ENCODE measurements at places on chromosomes 2 and 18.

DNA sequence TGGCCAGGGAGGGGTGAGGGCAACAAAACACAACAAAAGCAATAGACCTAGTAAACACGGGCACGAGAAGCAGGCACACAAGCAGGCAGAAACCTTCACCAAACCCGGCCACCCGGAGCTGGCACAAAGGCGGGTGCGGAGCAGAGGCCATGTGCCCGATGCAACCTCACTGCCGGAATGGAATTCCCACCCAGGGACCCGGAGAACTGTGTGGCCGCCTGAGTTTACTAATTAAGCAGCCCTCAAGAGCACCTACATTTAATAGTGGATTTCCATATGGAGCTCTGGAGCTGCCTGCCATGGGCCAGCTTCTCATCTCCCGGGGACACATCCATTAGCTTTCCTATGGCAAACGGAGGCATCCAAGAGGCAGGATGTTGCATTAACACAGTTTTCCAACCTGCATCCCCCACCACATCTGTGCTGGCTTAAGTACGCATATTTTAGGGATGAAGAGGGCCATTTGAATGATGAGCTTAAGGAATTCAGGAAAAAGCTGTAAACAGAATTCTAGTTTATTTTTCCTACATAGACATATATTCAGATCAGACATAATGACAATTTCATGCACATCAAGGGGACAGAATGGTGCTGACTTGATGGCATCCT, 104.5 kb upstream of the SMIM21 start:
- no peak for DNase-seq

GRCh38 chr2:223819891-223820290, 17.5 kb downstream of the AP1S3 start:
- DNase-seq: no peak

DNA sequence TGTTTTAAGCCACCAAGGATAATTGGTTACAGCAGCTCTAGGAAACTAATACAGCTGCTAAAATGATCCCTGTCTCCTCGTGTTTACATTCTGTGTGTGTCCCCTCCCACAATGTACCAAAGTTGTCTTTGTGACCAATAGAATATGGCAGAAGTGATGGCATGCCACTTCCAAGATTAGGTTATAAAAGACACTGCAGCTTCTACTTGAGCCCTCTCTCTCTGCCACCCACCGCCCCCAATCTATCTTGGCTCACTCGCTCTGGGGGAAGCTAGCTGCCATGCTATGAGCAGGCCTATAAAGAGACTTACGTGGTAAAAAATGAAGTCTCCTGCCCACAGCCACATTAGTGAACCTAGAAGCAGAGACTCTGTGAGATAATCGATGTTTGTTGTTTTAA, 3.5 kb upstream of the IL1F10 start:
- no peak for DNase-seq

- DNase-seq: no peak
Measured at GRCh38 chr2:156436497-156437085, 412 bp downstream of the GPD2 start.

DNA sequence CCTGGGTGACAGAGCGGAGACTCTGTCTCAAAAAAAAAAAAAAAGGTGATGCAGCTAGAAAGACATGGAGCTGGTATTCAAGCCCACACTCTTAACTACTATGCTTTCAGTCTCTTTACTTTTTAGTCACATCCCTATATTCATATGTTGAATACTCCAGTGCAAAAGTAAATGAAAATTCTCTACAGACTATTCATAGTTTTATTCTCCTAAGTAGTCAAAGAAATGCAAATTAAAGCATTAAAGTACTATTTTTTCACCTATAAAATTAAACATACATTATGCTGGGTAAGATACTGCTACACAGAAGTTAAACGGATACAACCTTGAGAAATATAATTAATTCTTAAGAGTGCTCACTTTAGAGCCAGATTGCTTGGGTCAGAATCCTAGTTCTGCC, 7.6 kb downstream of the CUL3 start:
- no peak for DNase-seq

DNA sequence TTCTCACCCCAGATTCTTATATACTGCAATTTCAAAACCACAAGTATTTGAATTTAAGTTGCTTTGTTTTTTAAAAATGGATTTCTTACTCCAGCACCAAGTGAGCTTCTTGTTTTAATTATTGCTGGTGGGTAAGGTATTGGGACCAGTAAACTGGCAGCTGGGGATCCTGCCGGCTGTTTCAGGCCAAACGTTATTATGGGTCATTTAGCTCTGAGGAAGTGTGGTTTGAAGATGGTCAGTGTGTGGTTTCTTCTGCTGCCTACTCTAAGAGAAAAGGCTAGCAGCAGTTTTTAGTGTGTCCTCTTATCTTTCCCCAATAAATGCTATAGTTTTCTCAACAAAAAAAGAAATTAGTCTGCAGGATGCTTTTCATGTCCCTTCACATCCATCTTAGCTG, 30.6 kb downstream of the CFAP221 start:
- DNase-seq: no peak

GRCh38 chr18:76368976-76369375, 126.1 kb downstream of the ZNF516 start:
- DNase-seq: no peak

- DNase-seq: no peak
Measured at GRCh38 chr2:160356485-160356884, 137.1 kb downstream of the RBMS1 start.

DNA sequence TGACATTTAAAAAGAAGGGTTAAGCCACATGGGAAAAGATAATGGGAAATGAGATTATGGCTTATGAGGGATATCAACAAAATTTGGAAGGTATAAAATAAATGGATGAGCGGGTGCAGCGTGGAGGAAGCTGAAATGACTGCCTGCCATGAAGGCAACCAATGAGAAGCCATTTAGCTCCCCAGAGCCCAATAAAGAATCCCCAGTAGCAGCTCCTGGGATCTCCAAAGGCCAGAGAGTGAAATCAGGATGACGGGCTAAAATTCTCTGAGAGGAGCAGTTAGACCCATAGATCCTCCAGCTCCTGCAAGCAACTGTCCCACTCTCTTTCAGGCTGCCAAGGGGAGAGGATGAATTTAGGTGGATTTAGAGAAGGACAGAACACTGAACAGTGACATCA, 12.9 kb upstream of the MAPRE3 start:
- DNase-seq: peak; percentile 4

- DNase-seq: no peak
Measured at GRCh38 chr2:238380785-238381184, 45.9 kb upstream of the ASB1 start.

- no peak for DNase-seq
Measured at GRCh38 chr2:58609326-58609725, 368.2 kb upstream of the FANCL start.

Data from NCI-H1930 (cell line).